ENCODE measurements at places on chromosomes 3 and 15.

DNA sequence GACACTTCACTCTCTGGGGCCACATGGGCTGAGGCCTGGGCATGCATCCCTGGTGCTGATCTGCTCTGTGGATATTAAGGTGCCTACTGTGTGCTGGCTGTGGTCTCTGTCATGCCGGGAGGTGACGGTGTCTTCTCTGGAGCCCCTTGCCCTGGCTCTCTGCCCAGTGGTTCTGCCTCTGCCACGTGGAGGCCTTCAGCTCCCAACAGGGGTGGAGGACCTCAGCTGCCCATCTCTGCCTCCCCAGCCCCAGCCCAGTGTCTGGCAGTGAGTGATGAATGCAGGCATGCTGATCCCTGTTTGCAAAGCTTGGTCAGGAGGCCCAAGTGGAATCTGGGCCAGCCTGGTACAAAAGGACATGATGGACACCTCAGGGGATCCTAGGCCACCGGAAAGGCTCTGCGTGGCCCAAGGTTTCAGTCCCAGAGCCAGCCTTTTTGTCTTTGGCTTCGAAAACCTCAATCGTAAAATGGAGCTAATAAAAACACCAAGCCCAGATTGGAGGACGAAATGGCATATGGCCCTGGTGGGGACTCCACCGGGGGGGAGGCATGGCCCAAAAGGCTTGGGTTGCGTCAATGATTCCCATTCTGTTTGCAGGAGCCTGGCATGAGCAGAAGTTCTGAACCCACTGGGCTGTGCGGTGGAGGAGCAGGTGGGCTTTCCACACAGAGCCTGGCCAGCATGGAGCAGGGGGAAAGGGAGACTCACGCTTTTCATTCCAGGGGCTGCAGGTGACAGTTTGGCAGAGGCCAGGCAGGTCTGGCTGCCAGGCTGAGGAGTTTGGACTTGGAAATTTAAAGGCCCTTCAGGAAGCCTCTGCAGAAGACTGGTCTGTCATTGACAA is 54.7 kb upstream of the KLF13 start:
- DNase-seq = no peak

DNA sequence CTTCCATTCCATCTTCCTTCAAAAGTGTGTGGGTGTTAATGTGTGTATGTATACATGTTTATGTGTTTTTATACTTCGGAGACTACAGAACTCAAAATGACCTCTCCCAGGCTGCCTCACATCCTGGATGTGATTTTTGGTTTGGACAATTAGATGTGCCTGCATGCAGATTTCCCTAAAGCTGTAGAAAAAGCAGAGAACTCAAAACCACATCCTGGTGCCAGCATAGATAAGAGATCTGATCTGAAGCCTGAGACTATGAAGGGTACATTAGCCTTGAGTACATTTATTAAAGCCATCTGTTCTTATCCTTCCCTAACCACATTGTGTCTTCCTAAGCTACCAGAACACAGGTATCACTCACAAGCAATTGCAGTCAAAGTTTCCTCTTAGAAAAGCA is 319.4 kb upstream of the RASGRP1 start:
- no peak for DNase-seq

DNA sequence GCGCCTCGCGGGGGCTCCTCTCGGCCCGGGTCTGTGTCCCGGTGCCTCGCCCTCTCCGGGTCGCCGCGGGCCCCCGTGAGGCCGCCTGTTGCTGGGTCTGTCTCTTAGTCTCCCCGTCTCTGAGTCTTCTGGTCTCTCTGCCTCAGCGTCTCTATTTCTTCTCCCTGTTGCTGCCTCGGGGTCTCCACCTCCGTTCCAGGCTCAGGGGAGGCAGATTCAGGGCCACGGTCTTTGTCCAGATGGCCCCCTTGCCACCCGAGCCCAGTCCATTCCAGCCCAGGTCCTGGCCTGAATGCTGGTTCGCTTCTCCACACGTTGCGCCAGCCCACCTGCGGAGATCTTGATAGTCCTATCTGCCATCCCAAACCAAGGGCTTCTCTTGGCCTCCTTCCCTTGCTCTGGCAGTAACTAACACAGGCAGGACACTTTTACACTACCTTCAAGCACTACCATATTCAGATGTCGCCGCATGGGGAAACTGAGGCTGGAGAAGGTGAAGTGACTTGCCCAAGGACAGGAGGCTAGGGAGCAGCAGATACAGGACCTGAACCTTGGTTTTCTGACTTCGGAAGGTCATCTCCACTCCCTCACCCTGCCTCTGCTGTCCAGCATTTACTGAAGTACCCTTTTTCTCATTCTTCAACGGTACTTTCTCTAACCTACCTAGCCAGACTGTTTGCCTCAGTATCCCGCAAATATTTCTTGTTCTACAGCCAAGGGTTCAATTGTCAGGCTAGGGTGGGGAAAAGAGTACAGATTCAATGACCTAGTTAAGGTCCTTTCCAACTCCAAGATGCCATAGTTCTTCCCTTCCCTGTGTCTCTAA is 616 bp upstream of the IGDCC4 start:
- DNase-seq = no peak

- no peak for DNase-seq
Observed at GRCh38 chr3:852033-852432, 240.8 kb upstream of the CNTN6 start.

DNA sequence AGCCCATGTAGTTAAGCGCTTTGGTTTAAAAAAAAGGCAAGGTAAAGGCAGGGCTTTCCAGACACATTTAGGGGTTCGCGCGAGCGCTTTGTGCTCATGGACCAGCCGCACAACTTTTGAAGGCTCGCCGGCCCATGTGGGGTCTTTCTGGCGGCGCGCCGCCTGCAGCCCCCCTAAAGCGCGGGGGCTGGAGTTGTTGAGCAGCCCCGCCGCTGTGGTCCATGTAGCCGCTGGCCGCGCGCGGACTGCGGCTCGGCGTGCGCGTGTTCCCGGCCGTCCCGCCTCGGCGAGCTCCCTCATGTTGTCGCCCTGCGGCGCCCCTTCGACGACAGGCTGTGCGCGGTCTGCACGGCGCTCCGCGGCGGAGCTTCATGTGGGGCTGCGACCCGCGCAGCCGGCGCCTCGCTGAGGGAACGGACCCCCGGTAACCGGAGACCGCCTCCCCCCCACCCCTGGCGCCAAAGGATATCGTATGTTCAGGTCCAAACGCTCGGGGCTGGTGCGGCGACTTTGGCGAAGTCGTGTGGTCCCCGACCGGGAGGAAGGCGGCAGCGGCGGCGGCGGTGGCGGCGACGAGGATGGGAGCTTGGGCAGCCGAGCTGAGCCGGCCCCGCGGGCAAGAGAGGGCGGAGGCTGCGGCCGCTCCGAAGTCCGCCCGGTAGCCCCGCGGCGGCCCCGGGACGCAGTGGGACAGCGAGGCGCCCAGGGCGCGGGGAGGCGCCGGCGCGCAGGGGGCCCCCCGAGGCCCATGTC is 927 bp downstream of the SMAD6 start:
- DNase-seq = no peak

GRCh38 chr3:171564748-171565480 is 104.7 kb upstream of the TNIK start:
- DNase-seq = no peak

DNA sequence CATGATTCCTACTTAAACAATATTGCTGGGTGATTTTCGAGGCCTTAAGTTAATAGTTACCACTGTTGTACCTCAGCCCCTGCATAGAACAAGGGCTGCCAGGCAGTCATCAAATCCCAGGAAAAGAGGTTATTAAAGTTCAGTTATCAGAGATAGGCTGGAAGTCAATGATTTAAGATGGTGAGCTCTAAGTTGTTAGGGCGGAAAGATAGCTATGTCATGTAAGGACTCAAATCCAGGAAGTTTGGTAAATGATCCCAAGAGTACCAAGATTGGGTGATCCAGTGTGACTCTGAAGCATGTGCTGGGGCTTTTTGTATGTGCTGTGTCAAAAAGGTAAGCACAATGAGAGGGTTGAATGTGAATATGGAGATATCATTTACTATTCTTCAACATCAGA is 287.9 kb downstream of the NLGN1 start:
- no peak for DNase-seq

DNA sequence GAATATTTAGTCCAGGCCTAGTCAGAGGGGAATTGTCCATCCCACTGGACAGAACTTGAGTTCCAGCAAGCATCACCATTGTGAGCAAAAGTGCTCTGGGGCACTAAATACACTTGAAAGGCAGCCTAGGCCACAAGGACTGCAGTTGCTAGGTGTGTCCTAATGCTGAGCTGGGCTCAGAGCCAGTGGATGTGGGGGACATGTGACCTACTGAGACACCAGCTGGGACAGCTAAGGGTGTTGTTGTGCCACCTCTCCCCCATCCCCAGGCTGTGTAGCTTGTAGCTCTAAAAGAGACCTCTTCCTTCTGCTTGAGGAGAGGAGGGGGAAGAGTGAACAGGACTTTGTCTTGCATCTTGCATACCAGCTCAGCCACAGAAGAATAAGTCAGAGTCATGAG is 120.9 kb downstream of the DTWD1 start:
- no peak for DNase-seq

DNA sequence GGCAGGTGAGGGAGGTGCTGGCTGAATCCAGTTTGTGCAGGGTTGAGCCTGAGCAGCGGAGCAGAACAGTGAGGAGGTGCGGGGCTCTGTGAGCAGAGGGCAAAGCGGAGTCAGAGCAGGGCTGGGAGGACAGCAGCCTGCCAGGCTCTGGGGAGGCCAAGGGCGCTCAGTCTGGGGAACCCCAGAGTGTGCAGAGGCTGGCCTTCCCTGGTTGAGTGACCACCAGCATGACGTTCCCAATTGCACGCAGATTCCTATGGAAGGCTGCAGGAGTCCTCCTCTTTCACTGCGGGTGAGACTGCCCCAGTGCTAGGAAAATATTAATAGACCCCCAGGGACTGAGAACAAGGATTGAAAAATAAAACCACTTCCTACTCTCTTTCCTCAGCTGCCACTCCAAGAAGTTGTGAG is 13.2 kb downstream of the MRAS start:
- DNase-seq = no peak

DNA sequence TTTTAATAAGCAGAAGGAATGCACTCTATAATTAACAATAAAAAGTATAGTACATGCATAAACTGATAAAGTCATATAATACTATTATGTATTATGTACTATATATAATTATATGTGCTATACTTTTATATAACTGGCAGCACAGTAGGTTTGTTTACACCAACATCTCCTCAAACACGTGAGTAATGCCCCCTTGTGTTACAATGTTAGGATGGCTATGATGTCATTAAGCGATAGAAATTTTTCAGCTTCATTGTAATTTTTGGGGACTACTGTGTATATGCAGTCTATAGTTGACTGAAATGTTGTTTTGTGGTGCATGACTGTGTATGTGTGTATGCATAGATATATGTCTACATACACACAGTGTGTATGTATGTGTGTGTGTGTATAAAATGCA is 100.6 kb downstream of the SLMAP start:
- DNase-seq = peak; percentile 13

GRCh38 chr3:72022027-72022426 is 237.1 kb upstream of the PROK2 start:
- no peak for DNase-seq

DNA sequence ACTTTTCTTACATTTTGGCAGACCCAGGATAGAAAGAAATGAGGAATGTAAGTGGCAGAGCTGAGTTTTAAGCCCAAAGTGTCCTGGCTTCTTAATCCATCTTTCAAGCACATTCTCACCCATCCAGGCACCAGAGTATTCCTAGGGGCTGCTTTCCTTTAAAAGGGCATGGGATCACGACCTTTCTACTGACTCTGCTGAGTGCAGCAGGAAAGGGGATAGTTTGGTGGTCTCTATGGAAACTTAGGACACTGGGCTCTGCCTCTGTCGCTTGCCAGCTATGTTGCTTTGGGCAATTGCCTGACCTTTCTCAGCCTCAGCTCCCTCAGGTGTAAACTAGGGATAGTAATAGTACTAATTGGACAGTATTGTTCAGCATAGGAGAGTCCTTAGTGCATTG is 458.4 kb downstream of the PDCD6IP start:
- no peak for DNase-seq

DNA sequence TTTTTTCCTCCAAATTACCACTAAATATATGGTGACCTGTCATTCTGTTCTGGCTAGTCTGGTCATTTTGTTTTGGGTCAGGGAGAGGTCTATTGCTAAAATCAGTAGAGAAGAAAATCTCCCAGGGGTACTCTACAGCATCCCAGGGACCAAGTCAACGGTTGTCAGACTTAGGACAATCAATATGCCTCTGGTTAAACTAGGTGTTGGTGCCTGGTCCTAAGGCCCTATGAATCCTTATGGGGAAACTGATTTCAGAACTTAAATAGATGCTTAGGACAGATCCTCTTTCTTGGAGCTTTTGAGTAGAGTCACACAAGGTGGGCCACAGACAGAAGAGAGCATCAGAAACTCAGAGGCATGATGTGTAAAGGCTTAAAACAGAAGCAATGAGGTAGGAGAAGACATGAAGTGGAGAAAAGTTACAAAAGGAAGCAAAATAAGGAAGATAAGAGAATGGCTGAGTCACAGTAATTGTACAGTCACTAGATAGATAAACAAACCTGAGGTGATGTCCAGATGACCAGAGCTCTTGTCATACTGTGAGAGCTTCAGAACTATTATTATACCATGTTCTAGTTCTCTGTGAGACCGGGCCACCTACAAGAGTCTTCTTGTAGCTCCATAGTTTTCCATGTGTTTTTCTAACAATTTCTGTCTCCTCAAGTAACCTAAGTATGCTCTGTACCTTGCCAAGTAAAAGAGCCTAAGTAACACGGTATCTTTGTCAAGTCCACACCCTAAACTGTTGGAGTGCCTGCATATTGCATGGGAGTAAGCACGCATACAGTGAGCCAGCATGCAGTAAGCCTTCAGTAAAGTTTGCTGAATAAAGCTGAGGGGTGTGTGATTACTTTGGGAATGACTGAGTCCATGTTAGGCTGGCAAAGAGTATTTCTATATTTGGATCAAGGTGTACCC is 44.6 kb upstream of the LEKR1 start:
- DNase-seq = no peak

- no peak for DNase-seq
Observed at GRCh38 chr3:111745786-111746185, 113.3 kb upstream of the PHLDB2 start.

GRCh38 chr3:113832477-113833164 is 6.0 kb upstream of the GRAMD1C start:
- DNase-seq = no peak

- peak; percentile 75 for DNase-seq
Observed at GRCh38 chr3:132726341-132726823, 4.2 kb upstream of the NPHP3 start.

- no peak for DNase-seq
Observed at GRCh38 chr3:94440767-94441493, 378.1 kb downstream of the NSUN3 start.

DNA sequence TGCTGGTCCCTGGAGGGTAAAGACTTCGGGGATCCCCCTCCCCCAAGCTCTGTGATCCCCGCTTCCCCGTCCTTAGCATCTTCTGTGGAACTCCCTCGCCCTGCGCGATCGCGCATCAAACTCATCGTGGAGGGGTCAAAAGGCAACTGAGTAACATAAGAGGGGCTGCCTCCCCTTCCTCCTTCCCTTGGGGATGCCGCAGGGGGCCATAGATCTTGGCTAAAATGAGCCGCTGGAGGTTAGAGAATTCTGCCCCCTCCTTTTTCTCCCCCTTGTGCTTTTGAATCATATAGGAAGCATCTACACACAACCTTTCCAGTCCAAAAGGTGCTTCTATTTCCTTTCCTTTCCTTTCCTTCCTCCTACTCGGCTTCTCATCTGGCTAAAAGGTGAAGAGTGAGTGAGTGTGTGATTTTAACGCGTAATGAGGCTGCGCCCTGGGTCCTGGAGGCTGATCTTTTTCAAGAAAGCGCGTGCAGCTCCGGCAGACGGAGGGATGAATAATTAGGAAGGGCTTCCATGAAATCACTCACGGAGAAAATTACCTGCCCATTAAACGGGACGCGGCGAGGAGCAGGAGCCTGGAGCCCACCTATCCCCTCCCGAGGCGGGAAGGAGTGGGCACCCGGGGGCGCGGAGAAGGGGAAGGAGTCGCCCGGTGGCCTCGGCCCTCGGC is 831 bp upstream of the ROBO2 start:
- no peak for DNase-seq

GRCh38 chr15:75112278-75112847 is 89.0 kb downstream of the PPCDC start:
- DNase-seq = no peak

All from CD4-positive, alpha-beta T cell treated with Interleukin-4 for 4 hours (primary cell).